AG09319 (cell line): ENCODE measurements at places on chromosomes 6 and 20.
A peak's percentile ranks its signal among the peaks of the same experiment; 100 is the strongest.

DNA sequence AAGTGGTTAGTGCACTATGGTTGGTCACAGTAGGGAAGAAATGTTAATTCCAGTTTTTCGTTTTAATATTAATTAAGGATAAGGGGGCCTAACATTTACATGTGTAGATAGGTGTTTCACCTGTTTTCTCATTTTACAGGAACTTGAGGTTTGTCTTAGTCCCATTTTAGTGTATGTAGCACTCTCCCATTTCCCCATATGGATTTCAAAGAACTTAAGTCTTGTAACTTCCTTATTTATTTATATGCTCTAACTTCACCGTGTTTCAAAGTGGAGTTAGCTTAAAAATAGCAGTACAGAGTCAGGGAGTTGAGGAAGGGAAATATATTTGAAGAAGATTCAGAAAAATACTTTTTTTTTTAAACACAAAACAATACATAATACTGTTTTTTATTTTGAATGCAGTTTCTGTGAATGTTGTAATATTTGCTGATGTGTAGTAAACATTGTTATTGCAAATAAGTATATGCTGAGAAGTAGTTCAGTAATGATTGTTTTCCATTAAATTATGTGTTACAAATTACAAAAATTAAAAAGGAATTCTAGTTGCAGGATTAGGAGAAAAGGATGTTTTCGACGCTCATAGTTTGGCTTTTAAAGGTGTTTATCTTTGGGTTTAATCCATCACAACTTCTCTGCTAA is 3.5 kb downstream of the SCAF8 start:
- DNase-seq: no peak

DNA sequence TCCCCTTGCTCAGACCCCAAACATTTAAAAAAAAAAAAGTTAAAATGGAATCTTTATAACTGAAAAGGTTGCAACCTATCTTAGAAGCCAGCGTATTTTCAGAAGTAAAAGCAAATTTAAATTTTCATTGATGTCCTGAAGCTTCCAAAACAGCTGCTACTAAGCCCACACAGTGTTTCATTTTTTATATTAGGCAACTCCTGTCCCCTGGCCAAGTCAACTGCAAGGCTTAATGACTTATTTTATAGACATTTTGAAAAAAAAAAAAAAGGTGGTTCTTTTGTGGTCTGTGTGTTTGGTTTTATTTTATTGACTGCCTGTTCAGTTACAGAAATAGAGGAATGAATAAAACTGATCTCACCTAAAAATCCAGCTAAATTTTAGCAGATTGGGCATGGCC is 13.0 kb downstream of the CFAP61 start:
- no peak for DNase-seq

- no peak for DNase-seq
These were observed 243.2 kb upstream of the ARID1B start for GRCh38 chr6:156533872-156534524.

- no peak for DNase-seq
These were observed 789 bp downstream of the CCND3 start for GRCh38 chr6:41940759-41941279.

- DNase-seq: no peak
These were observed 6.1 kb upstream of the TMEM200A start for GRCh38 chr6:130359736-130360135.

- DNase-seq: no peak
These were observed 309.4 kb downstream of the ZNF217 start for GRCh38 chr20:53284256-53284655.

DNA sequence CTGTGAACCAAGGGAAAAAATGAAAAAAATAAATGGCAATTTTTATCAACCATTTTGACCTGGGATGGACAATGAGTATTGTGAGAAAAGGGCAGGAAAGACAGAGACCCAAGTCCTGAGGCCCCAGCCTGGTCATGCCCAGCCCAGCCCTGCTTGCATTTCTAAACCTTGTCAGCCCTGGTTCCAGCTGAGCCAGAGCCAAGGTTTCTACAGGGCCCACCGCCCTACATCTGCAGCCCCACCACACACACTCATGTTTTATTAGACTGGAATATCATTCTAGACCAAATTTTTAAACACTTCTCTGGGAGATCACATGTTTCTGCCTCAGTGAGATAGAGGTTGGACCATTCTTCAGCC is 667 bp upstream of the CST9L start:
- no peak for DNase-seq

DNA sequence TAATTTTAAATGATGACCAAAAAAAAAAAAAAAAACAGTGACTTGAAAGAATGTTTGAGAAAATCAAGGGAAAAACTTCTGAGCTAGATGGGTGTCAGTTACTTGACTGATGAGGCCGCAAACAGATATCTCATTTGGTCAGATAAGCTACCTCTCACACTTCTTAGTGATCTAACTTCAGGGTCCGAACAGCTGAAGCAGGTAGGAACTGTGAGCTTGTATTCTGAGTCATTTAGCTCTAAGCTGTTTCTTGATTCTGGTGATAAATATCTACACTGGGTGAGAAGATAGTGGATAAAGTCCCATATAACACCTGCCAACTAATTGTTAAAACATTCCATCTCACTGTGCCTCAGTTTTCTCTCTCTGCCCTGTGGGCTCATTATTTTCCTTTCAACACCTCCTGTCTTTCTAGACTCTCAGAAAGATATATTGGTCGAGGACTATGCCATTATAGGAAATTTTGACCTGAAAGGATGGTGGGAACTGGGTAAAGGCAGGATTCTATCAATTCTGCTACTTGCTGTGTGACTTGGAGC is 7.7 kb downstream of the KIF3B start:
- DNase-seq: no peak

GRCh38 chr6:35477028-35477427 is 8.8 kb downstream of the RPL10A start:
- no peak for DNase-seq

DNA sequence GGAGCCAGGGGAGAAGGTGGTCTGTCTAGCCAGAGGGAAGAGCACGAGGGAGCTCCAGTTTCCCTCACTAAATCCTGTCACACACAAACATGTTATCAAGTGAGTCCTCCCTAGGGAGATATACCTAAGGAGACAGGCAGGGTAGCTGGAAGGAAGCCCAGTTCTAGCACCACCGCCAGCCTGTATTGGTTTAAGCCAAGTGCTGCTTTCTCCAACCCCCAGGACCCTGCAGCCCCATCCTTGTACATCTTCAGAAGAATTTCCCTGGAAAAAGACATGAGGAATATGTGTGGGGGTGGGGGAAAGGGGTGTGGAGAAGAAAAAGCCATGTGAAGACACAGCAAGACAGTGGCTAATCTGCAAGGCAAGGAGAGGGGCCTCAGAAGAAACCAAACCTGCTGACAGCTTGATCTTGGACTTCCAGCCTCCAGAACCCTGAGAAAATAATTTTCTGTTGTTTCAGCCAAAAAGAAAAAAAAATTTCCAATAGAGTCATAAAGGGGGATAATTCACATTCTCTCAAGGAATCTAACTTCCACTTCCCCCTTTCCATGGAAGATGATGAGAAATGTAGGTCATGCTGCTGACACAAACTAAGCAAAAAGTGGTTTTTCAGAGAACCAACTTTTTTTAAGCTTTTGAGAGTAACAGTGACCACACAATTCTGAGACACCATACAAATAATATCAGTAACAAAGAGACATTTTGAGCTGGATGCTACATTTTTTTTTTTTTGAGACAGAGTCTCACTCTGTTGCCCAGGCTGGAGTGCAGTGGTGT is 103.2 kb upstream of the PRDM1 start:
- no peak for DNase-seq

DNA sequence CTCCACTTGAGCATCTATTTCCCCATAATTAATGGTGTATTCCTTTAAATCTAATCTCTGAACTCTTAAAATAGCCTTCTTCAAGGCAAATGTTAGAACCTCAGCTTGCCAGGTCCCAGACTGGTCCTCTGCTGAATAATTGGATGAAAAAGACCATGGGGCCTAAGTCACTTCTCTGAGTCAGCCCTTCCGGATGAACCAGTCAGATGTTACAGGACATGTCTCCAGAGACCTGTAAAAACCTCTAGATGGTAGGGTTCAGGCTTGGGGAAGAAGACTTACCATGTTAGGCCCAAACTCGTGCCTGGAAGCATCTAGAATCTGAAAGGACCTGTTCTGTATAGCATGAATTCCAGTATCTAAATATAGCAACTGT is 97.3 kb downstream of the CDKAL1 start:
- no peak for DNase-seq

DNA sequence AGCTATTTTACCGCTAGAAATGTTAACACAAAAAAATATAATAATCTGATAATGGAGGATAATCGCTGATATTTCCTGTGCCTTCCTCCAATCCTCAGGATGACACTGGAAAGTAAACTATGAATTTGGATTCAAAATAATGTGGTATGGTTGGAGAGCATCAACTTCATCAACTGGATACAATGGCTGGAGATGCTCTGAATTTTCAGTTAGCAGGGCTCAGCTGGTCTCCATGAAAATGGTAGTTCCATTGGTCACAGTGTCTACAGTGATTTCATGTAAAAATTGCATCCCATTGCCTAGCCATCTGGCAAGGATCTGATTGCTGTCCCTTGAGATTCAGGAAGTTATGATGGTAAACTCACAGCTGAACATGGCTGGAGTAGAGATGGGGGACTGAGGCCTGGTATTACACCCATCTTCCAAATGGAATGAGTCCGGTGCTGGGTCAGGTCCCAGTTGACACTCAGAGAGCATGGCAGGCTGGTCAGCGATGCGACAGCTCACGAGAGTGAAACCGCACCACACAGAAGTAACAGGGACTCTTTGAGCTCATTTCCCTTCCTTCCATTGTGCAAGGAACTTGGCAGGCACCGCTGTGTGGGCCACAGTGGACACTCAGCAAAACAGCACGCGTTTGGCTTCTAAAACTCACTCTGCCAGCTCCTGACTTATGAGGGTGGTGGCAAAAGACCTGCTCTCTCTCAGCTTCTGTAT is 142.4 kb upstream of the TNFAIP3 start:
- DNase-seq: no peak

DNA sequence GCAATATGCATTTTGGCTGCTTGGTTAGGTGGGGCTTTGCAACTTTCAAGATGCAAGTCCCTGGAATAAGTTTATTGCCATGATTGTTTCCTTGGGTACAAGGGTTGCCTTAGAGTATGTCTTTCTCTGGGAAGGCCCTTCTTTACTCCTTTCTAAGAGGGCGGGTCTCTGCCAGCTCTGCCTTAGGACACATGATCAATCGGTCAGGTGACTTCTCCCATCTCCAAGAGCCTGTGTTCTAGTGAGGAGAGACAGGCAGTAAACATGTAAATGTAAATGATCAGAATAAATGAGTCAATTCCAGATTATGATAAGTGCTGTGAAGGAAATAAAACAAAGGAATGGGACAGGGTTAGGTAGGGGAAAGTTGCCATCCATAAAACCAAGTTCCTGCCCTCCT is 43.2 kb upstream of the BCAS1 start:
- DNase-seq: no peak

GRCh38 chr20:63293456-63293855 is 470 bp downstream of the COL20A1 start:
- no peak for DNase-seq

- DNase-seq: no peak
These were observed 935.7 kb downstream of the KIF16B start for GRCh38 chr20:15637546-15637945.

GRCh38 chr20:34628026-34628425 is 48.9 kb downstream of the PIGU start:
- DNase-seq: no peak

GRCh38 chr6:37283268-37283667 is 25.3 kb upstream of the TMEM217 start:
- no peak for DNase-seq

DNA sequence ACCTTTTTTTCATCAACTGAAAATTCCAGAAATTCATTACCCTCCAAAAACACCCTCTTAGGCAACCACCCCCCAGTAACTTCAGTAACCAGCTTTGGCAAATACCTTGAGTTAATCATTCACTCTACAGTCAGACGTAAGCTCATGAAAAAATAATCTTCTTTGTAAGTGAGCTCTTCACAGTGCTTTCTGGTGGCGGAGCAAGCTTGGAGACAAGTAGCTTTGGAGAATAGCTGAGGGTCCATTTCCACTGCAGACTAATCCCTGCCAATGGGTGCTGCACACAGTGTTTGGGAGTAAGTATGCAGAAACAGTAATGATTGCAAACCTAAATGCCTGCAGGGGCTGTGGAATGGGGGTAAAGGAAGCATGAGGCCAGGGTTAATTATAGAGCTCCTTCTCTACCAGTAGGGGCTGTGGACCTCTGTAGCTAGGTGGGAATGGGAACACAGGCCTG is 56.8 kb upstream of the HINT3 start:
- no peak for DNase-seq

GRCh38 chr6:33028220-33028849 is 18.9 kb upstream of the HLA-DOA start:
- DNase-seq: no peak

DNA sequence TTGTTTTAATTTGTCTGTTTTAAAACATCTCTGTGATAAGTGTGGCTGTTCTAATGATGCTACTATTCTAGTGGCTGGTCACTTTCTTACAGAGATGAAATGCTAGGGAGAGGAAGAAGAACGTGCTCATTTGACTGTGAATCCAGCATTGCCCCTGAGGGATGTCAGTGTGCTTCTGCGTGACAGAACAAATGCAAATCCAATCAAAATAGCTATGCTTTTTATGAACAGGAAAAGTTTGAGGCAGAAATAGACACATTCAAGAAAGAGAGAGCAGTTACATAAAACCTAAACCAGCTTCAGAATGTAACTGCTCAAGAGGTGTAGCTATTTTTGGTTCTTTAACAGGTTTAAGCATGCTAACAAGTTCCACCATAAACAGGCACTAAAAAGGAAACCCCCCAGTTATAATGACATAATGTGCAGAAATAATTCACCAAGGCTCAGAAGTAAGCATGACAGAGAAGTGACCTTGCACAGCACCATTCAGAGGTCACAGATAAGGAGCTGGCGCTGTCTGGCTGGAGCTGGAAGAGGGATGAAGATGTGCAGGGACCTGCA is 385.3 kb downstream of the EPM2A start:
- DNase-seq: no peak

GRCh38 chr20:10427060-10427692 is 6.8 kb downstream of the MKKS start:
- DNase-seq: peak; percentile 51

DNA sequence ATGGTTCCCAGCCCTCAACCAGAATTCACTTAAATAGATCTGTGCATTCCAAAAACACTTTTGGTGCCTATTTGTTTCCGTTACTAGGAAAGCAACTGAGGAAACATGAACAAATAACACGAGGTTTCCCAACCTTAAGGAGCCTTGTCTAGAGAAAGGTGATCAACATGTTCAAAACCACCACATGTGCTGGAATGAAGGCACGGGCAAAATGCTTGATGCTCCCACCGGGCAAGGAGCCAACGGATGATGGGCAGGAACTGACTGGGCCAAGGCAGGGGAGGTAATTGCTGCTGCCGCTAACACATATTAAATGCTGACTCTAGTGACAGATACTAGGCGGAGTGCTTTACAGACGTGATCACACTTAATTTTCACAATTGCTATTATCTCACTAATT is 2.5 kb downstream of the MYLK4 start:
- DNase-seq: no peak

- no peak for DNase-seq
These were observed 169.8 kb downstream of the ERMARD start for GRCh38 chr6:169921217-169921616.
